Activated CD4-positive, alpha-beta T cell treated with anti-CD3 and anti-CD28 coated beads, Interleukin-2, amount 50 U/mL, for 4 hours (primary cell): ENCODE measurements at places on chromosomes 6 and 20.
A peak's percentile ranks its signal among the peaks of the same experiment; 100 is the strongest.

DNA sequence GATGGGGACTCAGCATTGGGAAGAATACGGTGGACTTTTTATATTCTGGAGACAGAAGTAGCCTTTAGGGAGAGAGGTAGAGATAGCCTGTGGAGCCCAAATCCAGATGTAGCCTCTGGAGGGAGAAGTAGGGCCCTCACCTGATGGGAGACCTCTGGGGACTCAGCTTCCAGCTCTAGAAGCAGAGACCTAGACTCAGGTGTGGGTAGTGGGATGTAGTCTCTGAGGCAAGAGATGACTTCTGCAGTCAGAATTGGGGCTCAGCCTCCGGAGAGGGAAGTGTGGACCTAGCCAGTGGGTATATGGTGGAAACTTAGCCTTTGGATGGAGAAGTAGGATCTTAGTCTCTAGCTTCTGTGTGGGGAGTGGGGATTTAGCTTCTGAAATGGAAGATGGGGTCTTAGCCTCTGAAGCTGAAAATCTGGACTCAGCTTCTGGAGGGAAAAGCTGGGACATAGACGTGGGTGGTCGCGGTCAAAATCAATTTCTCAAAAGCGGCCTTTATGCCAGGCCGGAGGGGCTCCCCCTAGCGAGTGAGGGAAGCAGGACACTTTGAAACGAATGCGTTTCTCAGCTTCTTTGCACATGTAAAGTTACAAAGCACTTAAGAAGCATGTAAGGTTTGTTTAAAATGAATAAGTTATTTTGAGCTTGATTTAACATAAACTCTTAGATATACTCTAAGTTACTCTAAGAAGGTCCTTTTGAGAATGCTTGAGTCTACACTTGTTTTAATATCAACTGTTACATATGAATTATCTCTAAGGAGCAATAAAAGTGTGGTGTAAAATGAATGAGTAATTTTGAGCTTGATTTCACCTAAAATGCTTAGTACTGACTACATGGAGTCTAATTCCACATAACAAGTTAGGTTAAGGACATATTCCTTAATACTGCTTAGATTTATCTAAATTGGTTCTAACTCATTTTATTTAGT lies 12.9 kb upstream of the ZNF343 start:
- DNase-seq = peak; percentile 44

GRCh38 chr6:89724981-89725380 lies 86.4 kb upstream of the LYRM2 start:
- DNase-seq = no peak

GRCh38 chr20:51854921-51855320 lies 52.6 kb upstream of the SALL4 start:
- no peak for DNase-seq

DNA sequence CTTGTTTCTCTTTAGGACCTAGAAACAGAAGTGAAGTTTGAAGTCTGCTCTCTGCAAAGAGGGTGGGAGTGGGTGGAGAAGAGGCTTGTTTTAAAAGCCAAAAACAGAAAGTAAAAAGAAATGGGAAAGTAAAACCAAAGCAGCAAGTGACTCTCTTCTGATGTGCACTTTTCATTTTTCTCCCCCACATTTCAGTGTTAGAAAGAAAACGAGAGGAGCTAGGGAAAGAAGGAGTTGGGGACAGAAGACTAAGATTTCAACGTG lies 1.3 kb downstream of the C6orf141 start:
- DNase-seq = no peak

DNA sequence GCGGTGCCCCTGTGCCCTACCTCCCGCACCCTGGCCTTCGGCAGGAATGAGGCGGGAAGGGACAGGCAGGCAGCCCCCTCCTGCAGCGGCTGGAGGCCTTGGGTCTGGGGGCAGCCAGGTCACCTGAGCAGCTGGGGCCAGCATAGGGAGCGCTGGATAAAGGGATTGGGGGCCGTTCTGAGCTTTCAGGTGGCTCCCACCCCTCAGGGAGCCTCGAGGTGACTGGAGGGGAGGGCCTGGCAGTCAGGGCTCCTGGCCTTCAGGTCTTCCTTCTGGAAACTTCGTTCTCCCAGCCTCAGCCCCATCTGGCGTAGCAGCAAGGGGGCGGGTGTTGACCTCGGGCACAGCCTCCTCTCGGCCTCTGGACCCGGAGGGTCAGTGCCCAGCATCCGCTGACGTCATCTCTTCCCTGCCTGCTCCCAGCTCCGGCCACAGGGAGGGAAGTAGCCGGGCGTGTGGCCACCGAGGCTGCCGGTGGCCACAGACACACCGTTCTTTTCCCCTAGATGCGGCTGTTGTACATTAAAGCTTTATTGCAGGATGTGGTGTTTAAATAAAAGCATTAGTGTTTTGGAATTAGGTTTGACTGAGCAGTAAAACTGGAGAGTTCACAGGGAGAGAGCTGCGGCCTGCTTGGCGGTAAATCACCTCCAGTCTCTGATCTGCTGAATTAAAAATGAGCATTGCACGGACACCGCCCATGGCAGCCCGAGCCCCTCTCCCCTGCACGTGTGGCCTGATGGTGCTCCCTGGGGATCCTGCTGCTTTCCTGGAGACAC lies 80.0 kb upstream of the GATA5 start:
- DNase-seq = no peak

GRCh38 chr6:33993653-33994471 lies 152.0 kb downstream of the GRM4 start:
- DNase-seq = no peak

DNA sequence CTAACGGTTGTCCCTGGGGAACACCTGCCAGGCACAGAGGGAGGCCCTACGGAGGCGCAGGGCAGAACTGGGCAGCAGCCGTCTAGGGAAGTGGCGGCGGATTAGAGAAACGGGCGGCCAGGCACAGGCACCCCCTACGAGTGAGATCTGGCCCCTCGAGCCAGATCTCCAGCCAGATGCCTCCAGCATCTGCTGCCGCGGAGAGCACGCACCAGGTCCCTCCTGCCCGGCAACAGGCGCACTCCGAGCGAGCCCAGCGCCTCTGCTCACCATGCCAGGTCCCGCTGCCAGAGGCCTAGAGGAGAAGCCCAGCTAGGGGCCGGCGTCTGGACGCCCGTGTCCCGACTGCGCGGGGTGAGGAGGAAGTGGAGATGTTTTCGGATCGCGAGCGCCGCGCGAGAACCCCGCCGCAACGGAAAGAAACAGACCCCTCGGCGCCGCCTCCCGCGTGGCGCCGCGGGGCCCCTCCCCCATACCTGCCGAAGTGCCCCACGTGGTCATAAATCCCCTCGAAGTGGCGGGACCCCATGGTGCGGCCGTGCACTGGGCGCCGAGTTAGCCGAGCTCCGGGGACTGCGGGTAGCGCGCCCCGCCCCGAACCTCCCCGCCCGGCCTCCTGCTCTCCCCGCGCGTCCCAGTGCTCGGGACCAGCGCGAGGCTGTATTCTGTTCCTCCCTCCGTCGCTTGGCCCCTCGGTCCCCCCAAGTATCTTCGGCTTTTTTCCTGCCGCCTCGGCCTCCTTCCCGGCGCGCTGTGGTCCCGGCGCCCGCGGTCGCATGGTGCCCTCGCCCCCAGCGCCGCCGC lies at the start of gene SLC22A16:
SLC22A16 (minus strand) TSS at position 568 of the 804 bp plus-strand sequence; CDS start at position 529, 39 bp downstream.
- no peak for DNase-seq

- DNase-seq = no peak
These were observed 114.1 kb upstream of the HDDC2 start for GRCh38 chr6:125415913-125416312.

DNA sequence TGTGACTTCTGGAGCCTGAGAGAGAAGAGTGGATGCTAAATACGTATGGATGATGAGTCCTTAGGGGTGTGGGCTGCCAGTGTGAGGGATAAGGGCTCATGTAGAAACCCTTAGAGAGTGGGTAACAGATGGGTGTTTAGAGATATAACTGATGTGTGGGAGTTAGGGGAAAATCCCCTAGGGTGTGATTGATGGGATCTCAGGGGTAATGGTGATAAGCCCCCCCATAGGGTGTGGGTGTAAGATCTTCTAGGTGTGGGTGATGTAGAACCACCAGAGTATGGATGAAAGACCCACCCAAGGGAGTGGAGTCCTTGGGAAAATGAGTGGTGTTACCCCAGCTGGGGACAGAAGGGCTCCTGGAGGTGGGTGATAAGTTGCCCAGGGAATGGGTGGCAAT lies 26.3 kb downstream of the SLC12A5 start:
- no peak for DNase-seq

DNA sequence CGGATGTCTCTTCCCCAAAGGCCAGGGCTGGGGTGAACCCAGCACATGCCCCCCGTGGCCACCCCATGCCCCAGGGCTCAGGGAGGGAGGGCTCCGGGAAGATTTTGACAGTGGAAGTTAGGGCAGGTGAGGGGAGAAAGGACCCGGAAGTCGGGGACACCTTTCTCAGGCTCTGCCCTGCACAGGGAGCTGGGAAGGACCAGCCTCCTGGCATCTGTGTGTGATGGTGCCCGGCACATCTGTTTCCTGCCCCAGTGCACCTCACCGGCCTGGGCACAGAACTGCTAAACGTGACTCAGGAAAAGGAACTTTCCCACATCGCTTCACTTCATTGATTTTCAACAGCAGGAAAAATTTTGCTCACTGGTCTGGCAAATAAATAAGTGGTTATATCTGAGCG lies 141.1 kb upstream of the AFDN start:
- DNase-seq = no peak

DNA sequence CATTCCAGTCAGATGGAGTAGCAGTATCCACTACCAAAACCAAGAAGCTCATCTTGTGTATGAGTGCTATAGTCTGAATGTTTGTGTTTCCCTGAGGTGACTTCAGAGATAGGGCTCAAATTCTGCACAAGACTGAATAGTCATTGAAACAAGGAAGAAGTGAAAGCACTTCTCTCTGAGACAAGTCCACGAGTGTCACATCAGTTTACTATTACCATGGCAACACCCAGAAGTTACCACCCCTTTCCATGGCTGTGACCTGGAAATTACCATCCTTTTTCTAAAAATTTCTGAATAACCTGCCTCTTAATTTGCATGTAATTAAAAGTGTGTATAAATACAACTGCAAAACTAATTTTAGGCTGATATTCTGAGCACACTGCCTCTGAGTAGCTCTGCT lies 682.1 kb upstream of the ADGRB3 start:
- no peak for DNase-seq

DNA sequence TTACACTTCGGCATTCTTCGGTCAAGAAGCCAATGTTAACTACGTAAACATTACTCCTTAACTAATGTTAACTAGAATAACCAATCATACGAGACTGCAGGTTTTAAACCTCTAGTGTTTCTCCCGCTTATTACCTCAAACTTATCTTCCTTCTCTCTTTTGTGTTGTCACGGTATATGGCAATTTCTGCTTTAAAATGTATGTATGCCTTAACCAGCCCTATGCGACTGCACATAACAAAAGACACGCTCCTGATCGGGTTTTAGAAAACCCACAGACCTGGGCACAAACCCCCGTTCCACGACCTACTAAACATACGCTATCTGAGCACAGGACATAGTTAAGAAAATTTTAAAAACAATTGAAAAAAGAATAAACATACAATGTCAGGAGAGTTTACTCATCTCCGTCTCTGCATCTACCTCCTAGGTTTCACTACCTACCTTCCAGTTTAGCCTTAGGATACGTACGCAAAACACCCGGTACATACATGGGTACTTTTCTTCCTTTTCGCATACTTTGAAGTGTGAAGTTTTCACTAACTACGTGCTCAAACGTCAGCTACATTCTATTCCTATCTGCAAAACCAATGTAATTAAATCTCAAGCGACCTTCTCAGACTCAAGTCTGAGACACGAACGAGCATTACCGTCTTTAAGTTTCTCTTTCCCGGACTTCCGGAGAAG lies 1.1 kb downstream of the CD164 start:
- no peak for DNase-seq

GRCh38 chr6:64294034-64294433 lies 658.4 kb downstream of the PHF3 start:
- DNase-seq = no peak
